ENCODE measurements at places on chromosomes 13 and 19. TPM values are rescaled to one million over a fixed set of nuclear protein-coding genes. Genes with fewer than 3 reads are reported as not detected.

- no peak for DNase-seq
Measured at GRCh38 chr19:44745341-44745831, 3.1 kb upstream of the BCL3 start.

DNA sequence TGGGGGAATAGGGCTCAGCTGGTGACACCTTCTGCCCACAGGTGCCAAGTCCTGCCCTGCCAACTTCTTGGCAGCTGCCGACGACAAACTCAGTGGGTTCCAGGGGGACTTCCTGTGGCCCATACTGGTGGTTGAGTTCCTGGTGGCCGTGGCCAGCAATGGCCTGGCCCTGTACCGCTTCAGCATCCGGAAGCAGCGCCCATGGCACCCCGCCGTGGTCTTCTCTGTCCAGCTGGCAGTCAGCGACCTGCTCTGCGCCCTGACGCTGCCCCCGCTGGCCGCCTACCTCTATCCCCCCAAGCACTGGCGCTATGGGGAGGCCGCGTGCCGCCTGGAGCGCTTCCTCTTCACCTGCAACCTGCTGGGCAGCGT is 2.1 kb downstream of the P2RY11 start:
- no peak for DNase-seq

DNA sequence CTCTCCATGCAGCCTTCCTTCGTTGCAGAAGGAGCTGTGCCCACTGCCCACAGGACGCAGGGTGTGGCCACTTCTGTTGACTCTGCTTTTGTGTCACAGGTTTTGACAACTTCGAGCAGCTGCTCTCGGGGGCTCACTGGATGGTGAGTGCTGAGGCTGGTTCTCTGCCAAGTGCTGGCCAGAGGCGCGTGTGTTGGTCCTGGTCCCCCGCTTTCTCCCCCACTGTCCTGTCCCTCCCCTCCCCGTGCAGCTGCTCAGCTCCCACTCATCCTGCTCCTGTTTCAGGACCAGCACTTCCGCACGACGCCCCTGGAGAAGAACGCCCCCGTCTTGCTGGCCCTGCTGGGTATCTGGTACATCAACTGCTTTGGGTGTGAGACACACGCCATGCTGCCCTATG is 10.6 kb upstream of the PDCD2L start:
- no peak for DNase-seq

DNA sequence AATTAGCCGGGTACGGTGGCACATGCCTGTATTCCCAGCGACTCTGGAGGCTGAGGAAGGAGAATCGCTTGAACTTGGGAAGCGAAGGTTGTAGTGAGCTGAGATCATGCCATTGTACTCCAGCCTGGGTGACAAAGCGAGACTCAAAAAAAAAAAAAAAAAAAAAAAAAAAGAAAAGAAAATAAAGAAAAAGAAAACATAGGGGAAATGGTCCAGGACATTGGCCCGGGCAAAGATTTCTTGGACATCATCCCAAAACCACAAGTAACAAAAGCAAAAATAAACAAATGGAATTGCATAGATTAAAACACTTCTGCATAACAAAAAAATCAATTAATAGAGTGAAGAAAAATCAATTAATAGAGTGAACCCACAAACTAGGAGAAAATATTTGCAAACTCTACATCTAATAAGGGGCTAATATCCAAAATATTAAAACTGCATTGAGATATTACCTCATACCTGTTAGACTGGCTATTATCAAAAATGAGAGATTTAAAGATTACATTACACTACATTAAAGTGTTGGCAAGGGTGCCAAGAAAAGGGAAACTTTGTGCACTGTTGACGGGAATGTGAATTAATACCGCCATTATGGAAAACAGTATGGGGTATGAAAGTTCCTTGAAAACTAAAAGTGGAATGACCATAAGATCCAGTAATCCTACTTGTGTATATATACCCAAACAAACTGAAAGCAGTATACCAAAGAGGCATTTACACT is 18.5 kb upstream of the ABCC4 start:
- no peak for DNase-seq

DNA sequence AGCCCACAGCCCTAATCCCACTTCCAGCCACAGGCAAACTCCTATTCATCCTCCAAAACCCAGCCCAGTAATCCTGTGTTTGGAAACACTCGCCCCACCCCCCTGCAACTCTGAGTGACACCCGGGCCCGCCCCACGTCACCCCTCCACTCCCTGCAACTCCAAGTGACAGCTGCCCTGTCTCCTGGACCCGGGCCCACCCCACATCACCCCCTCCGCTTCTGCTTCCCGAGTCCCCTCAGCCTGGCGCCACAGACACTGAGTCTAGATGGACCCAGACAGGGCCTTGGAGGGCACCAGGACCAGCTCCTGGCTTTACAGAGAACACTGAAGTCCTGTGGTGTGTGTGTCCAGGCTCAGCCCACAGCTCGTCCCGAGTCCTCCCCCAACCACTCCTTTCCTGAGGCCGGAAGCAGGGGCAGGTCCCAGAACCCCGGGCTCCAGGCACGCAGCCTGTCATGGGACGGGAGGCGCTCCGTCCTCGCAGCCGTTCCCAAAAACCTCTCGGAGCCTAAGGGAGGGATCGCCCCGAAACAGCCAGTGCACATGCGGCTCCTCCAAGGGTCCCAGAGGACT is 7.7 kb downstream of the REXO1 start:
- no peak for DNase-seq

DNA sequence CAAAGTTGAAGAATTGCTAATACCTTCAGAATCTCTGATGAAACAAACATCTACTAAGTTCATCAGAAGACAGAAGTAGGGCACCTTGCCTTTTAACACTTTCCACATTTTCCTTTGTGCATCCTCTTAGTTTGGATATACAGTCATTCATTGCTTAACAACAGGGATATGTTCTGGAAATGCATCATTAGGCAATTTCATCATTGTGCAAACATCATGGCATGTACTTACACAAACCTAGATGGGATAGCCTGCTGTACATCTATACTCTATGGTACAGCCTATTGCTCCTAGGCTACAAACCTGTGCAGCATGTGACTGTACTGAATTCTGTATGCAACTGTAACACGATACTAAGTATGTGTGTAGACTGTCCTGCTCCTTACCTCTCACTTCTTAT is 169.8 kb downstream of the SUCLA2 start:
- no peak for DNase-seq

- no peak for DNase-seq
Measured at GRCh38 chr13:110521296-110521680, 40.2 kb downstream of the RAB20 start.

- no peak for DNase-seq
Measured at GRCh38 chr13:24304620-24305019, 4.8 kb upstream of the C1QTNF9 start.

DNA sequence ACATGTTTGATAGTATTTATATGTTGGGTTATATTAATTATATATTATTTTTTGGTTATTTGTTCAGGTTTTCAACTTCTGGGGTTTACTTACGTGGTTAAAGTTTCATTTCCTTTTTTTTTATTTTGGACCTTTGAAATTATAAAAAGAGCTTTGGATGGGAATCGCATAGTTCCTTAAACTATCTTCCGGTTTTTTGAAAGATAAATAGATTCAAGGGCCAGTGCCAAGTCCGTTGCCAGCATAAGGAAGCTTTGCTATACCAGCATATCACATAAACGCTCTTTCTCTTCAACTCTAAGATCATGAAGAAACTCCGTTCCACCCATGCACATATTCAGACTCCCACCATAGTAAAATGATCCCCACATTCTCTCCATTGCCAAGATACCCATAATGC is 7.4 kb upstream of the OXGR1 start:
- no peak for DNase-seq

Gene KBTBD7
- total RNA-seq: 6.4 TPM

Gene C19orf81
- total RNA-seq: 0.69 TPM

Gene ZNF613
- 7.8 TPM for total RNA-seq

Gene LMTK3
- 0.66 TPM for total RNA-seq

Data from activated B cell treated with CpG ODN at 0.5 μM for 24 hours (primary cell).